ENCODE measurements at places on chromosomes 3 and 15.

- peak; percentile 90 for DNase-seq
These were observed 102.7 kb upstream of the AGBL1 start for GRCh38 chr15:85976986-85977385.

- no peak for DNase-seq
These were observed 87.6 kb downstream of the DPH6 start for GRCh38 chr15:35458176-35458856.

DNA sequence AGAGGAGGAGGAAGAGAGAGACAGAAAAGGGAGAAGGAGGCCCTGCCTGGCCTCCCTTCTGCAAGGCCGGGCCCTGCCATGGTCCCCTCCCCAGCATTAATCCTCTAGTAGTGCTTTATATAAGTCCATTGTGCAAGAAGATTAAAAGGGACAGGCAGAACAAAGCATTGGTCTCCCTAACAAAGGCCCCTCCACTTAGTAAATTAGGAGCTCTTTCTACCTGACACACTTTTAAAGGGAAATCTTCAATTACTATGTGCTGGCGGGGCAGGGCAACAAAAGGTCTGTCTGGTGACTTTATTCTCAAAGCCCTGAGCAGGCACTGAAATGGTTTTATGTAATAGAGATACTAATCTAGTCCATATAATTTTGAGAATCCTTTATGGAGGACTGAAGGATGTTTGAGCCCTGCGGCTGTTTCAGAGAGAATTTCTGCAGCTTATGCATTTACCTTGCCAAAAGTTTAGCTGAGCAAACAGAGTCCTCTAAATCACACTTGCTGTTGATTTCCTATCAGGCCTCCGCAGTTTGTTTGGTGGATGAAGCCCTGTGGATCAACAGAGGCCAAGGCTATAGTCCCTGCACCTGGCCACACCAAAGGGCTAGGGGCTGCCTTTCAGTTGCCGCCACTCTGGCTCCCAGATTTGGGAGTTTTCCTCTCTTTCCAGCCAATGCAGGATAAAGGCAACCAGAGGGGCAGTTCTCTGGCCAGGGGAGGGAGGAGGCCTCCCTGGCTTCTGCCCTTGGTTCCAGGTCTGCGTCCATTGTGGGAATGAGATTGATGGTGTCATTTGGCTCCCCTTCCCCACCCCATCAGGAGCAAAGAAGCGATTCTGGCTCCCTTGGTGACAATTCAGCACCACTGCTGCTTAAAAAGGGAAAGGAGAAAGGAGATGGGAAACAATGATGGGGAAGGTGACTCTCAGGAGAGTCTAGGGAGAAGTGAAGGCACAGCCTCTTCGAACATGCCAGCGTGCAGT is 148.0 kb downstream of the MEGF11 start:
- DNase-seq, result no peak

- no peak for DNase-seq
These were observed 25.4 kb upstream of the EDEM1 start for GRCh38 chr3:5162102-5162501.

DNA sequence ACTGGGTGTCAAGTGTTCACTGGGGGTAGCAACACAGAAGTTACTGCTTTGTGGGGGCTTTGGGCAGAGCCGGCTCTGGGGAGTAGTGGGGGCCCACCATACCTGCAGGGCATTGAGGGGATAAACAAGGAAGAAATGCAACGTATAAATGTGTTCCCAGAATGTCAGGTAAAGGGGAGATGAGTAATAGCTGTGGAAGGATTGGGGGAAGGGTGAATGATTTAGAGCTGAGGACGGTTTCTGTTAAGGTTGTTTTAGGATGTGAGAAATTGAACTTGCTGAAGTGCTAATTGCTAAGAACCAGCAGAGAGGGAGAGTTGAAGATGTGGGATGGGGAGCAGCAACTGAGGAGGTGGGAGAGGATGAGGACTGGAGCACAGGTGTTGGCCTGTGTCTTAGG is 10.7 kb downstream of the SCG5 start:
- no peak for DNase-seq

- DNase-seq, result no peak
These were observed 167.2 kb downstream of the POLR2M start for GRCh38 chr15:57873564-57874209.

DNA sequence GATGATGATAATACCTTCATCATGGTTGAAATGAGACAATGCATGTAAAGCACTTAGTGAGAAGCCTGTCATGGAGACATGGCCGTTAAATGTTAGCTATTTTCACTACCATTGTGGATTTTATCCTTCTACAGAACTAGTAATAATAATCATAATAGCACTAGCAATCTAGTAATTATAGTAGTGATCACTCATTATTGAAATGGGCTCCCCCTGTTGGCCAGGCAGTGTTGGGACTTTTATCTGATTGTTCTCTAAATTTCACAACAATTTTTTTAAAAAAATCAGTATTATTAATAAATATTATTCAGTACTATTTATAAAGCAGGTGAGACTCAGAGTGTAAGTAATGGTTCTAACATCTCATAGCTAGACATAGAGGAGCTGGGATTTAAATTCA is 396.3 kb downstream of the IL5RA start:
- DNase-seq, result no peak

GRCh38 chr15:58232281-58233065 is 94.3 kb downstream of the AQP9 start:
- DNase-seq, result no peak

GRCh38 chr3:157075693-157076420 is 84.1 kb downstream of the CCNL1 start:
- DNase-seq, result no peak

DNA sequence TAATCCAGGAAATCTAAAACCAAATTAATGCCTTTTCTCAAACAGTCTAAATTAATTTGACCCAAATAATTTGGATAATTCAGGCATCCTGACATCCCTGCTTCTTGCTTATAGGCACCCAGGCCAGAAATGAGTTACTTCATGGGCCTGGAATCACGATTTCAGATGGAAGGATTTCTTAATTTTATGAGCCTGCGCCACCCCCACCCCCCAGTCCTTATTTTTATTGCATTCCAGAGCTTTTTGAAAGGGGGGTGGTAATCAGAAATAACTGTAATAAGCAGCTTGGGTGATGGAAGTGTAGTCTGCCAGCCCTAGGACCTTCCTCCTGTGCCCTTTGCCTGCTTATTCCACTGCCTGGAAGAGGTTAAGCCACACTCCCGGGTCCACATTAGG is 1.3 kb downstream of the AP2M1 start:
- DNase-seq, result no peak

DNA sequence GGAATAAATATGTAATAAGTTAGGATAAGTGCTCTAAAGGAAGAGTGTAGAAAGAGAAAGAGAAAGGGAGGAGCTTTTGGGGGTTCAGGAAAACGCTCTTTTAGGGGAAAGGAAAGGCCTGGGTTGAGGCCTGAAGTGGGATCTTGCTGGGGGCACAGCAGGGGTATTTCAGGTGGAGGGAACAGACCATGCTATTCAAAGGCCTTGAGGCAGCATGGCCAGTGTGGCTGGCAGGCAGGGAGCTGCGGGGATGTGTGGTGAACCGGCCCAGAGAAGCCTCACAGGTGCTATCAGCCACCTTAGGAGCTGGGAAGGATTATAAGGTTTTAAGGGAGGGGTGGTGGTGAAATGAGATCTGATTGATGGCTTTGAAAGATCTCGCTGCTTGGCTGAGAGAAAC is 66.6 kb downstream of the LINGO1 start:
- no peak for DNase-seq

GRCh38 chr3:126508564-126508964 is 9.0 kb downstream of the UROC1 start:
- no peak for DNase-seq

DNA sequence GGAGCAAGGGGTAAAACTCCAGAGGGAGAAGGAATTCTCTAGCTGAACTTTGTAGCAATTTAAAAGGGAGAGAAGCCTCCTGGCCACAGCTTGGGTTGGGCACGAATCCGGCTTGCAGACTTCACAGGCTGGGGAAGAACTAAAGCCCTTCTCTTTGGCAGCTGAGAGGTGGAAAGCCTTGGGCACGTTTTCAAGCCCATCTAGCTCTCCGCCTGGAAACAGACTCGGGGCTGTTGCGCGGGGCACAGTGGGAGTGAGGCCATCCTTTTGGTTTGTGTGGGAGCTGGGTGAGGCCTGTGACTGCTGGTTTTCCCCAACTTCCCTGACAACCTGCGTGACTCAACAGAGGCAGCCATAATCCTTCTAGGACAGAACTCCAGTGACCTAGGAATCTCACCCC is 295.7 kb upstream of the ROBO1 start:
- no peak for DNase-seq

DNA sequence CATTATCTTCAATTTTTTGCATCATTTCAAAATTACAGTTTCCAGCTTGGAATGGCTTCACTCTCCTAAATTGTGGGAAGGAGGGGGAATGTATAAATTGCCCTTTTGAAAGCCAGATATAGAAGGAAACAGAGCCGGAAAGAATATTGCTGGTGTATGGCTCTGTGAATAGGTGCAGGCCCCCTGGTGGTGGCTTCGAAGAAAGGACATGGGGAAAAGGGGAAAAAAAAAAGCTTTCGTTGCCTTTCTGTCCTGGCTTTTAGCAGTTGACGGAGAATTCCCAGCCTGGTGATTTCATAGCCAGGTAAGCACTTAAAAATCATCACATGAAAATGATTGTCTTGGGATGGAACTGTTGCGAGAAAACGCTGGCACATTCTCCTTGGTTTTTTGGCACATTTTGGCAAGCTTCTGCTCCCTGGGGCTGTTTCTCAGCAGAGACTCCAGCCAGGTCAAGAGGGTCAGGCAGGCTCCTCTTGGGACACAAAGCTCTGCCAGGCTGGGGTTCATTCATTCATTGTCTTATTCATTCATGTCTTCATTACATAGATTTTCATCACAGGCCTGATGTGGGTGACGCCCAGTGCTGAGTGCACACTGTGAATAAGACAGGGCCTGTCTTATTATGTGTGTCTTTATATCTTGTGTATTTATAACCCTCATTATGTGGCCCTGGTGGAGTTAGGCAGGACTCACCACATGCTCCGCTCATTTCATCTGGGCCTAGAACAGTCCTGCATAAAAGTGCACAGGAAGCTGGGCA is 300.0 kb upstream of the TPM1 start:
- DNase-seq, result peak; percentile 52

GRCh38 chr3:153246806-153247205 is 84.8 kb downstream of the RAP2B start:
- DNase-seq, result peak; percentile 65

- DNase-seq, result peak; percentile 93
These were observed 21.6 kb downstream of the SPTSSB start for GRCh38 chr3:161349529-161350312.

GRCh38 chr15:63605816-63606215 is 8.6 kb downstream of the FBXL22 start:
- DNase-seq, result no peak

- DNase-seq, result no peak
These were observed 439 bp downstream of the CTXND1 start for GRCh38 chr15:80251428-80252120.

DNA sequence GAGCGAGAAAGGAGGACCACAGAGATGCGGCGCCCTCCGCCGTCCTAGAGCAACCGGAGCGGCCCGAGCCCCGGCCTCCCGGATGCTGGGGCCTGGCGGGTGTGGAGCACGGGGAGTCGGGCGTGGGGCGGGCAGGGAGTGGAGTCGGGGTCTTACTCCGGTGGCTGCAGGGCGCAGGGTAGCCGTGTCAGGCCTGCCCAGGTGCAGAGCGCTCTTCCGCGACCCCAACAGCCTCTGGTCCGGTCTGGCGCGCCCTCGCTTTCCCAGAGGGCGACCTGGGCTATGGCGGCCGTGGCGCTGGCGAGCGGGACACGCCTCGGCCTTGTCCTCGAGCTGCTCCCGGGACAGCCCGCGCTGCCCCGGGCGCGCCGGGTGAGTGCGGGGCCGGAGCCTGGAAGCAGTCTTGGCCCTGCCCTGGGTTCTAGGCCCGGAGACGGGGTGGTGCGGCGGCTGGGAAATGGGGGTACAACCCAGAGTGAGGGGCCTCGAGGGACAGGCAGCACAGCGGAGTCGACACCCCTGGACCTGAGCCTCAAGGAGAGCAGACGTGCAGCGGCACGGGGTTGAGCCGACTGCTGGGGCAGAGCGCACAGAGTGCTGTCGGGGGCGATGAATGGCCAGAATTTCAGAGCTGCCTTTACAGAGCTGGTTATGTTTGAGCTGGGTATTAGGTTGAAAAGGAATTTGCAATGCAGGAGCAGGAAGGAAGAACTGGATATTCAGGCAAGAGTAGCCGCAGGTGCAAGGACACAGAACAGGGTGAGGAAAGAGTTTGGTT is at the start of gene ZNF662:
Gene ZNF662 (plus strand): TSS at position 73 of the 778 bp plus-strand sequence. CDS start 1,973 bp downstream, outside the sequence.
- DNase-seq, result no peak

DNA sequence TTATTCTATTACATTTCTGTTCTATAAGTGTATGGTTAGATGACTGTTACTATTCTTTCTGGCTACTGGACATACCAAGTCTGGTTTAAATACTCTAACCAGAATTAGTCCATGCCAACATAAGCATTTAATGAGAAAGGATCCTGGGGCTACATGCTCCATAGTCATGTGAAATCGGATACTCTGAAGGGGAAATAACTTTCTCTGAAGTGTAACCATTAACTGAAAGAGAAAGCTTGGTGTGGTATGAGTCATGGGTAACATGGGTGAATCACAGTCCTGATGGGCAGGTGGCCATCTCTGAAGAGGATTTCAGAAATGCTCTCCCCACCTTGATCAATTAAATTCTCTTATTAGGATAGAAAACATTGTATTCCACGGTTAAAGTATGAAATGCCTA is 69.4 kb downstream of the FHIT start:
- DNase-seq, result peak; percentile 97

- DNase-seq, result no peak
These were observed 314.4 kb downstream of the MECOM start for GRCh38 chr3:169348929-169349621.

DNA sequence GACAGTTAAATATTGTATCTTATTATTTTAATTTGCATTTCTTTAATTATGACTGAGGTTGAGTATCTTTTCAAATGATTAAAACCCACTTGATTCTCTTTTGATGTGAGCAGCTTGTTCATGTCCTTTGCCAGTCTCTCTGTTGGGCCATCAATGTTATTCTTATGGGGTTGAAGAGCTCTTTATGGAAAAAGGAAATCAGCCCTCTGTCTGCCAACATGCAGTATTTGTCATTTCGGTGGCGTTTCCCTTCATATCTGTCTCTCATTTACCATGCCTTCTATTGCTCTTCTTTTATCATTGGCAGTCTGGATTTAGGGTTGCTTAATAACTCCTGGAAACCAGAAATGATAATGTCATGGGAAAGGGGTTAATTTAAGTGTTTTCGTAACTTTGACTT is 340.7 kb upstream of the DNAJC19 start:
- no peak for DNase-seq

DNA sequence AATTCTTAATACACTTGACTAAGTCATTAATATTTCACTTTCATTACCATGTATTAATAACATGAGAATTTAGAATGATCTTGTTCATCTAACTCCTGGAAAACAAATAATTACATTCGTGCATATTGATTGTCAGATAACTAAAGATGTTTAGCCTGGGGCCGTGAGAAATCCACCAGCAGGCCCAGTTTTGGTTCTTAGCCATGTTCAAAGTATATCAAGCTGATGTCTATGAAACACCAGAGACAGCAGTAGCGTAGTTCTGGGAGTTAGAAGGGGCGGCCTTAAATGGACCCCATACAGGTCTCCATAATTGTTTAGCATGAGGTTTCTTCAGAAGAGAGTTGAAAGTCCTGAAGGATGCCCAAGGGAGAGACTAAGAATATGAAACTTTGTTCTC is 103.6 kb upstream of the DPH6 start:
- no peak for DNase-seq

GRCh38 chr3:179375091-179375999 is 27.8 kb downstream of the MFN1 start:
- no peak for DNase-seq
